ENCODE measurements at places on chromosomes 4 and X.

DNA sequence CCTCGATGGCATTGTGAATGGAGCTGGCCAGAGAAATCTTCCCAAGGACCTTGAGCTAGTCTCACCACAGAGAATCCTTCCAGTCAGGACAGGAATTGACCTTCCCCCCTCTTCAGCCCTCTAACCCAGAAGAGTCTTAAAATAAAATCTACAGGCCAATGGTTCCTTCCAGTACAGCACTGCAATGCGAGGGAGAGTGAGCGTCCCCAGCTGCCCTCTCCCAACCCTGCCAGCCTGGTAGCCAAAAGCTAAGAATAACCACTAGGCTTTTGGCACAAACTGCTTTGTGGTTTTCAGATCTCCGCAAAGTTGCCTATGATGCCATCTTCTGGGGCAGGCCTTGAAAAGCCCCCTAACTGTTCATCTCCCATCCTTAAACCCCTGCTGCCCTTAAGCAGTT lies 175.1 kb downstream of the AR start:
- DNase-seq = no peak

DNA sequence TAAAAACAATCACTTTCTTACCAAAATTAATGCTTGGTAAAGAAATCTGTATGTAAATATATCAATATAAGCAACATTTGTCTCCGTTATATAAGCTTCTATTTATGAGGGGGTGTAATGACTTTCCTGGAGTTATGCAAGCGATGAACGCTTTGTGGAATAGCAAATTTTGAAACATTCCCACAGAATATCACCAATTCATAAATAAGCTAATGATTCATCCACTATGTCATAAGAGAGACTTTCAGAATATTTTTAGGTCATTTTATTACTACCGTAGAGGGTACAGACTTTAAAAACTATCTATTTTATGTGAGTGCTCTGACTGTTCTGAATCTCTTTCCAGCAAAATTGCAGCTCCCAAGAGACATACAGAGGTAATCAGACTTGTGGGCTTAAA lies 179.5 kb upstream of the FTHL17 start:
- DNase-seq = no peak

GRCh38 chr4:109434007-109434971 lies 674 bp downstream of the SEC24B start:
- DNase-seq = peak; percentile 45

- no peak for DNase-seq
These were observed 96.0 kb downstream of the CBR4 start for GRCh38 chr4:168914095-168914494.

DNA sequence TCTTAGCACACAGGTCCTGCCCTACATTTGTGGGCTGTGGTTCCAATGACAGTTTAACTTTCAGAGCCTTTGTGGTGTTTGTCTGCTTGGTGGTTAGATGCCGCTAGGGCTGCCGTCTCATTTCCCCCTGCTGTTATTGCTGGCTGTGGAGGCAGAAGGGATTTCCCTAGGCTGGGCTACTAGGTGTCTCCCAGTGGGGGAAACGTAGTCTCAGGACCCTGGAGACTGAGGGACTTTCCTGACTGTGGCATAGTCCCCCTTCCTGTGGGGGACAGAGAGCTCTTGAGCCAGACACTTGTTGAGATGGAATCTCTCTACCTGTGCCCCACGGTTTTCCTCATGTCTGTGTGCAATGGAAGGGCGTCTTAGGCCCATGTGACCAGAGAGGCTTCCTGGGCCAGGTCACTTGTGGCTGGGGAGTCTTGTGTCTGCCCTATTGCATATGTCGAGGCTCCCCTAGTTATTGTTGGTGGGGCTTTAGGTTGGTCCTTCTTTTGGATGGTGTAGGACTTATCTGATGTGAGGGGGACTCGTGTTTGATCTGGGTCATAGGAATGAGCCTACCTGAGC lies 68.2 kb downstream of the ARHGAP10 start:
- DNase-seq = no peak

GRCh38 chr4:115418635-115419396 lies 305.4 kb upstream of the NDST4 start:
- DNase-seq = no peak

Measured in body of pancreas (tissue), 4 donors.